ENCODE measurements at places on chromosomes 5 and 9.

- DNase-seq, result no peak
These were observed 57.5 kb downstream of the VAV2 start for GRCh38 chr9:133934482-133935232.

GRCh38 chr5:135691044-135691443, 112.3 kb upstream of the CXCL14 start:
- DNase-seq, result no peak

DNA sequence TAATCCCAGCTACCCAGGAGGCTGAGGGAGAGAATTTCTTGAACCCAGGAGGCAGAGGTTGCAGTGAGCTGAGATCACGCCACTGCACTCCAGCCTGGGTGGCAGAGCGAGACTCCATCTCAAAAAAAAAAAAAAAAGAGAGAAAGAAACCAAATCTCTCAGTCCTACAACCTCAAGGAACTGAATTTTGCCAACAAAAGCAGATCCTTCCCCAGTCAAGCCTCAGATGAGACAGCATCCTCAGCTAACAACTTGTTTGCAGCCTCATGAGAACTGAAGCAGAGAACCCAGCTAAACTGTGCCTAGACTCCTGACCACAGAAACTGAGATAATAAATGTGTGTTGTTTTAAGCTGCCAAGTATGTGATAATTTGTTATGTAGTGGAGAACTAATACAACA, 7.5 kb upstream of the IL6ST start:
- DNase-seq, result no peak

DNA sequence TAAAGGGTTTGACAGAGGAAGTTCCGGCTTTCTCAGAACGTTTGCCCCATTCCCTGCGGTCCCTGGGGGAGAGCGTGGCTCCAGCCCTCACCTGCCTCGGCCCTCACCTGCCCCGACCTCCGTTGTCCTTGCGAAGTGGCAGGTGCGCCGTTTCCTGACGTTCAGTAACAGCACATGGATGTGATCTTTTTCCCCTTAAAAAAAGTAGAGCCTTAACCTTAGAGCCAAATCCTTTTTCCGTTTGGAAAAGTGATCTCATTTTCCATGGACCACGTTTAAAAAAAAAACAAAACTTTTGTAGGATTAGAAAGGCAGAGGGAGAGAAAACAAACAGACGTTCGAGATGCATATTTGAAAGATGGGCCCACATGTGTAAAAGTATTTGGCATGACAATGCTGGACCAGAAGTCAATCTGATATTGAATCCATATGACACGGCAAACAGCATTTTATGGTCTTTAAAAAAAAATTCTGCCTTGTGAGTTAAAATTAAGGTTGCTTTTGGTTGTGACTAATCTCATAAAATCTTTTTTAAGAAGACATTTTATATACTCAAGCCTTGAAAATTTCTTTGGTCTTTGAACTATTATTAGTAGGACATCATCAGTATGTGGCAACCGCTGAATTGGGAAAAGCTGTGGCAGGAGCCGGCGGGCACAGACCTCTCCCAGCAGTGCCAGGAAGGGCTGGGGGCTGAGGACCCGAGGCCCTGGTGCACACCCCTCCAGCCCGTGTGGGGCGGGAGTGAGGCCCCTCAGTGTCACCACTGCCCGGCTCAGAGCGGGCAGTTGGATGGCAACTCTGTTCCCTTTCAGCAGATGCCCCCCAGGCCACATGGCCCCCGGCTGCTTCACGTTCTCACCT, 42.5 kb upstream of the EXOC3 start:
- no peak for DNase-seq

- no peak for DNase-seq
These were observed 1.3 kb downstream of the EEIG1 start for GRCh38 chr9:127979333-127980059.

- DNase-seq, result no peak
These were observed 267.9 kb upstream of the PDE4D start for GRCh38 chr5:60161340-60161934.
